ENCODE measurements at places on chromosomes 4 and X.

- no peak for DNase-seq
Observed at GRCh38 chr4:22778547-22779163, 85.9 kb downstream of the GBA3 start.

DNA sequence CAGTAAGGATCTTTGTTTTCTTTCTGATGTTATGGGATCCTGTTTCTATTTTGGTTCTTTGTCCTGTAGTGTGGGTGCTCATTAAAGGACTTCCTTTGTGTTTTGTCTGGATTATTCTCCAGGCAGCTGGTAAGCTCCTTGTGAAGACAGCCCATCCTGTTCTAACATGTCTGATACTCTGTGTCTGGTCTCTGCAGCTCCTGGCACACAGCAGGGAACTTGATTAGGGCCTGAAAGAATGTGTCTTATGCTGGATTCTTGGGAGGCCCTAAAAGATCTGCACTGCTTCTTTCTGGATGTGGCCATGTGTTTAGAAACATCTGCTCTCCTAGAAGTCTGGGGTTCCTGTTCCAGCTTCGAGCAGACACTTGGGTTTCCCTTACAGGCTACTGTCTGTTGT is 38.1 kb upstream of the ATXN3L start:
- no peak for DNase-seq

- DNase-seq, result no peak
Observed at GRCh38 chr4:76704133-76704881, 193.6 kb downstream of the SOWAHB start.

- no peak for DNase-seq
Observed at GRCh38 chrX:9462456-9462855, 2.4 kb upstream of the TBL1X start.

DNA sequence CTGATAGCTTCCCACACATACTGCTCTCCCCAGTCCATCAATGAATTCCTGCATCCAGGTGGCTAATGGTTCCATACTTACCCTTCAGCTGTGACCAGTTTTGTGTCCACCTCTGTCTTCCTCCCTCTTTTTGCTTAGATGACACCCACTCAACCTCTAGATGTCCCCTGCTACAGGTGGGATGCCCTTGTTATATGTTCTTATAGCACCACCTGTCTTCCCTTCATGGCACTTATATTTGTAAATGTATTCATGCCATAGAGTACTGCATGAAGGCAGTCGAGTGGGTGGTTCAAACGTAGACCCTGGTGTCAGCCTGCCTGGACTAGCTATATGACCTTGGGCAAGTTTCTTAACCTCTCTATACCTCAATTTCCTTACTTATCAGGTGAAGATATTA is 6.5 kb upstream of the USP46 start:
- no peak for DNase-seq

- no peak for DNase-seq
Observed at GRCh38 chr4:183384516-183384915, 59.9 kb upstream of the CDKN2AIP start.

DNA sequence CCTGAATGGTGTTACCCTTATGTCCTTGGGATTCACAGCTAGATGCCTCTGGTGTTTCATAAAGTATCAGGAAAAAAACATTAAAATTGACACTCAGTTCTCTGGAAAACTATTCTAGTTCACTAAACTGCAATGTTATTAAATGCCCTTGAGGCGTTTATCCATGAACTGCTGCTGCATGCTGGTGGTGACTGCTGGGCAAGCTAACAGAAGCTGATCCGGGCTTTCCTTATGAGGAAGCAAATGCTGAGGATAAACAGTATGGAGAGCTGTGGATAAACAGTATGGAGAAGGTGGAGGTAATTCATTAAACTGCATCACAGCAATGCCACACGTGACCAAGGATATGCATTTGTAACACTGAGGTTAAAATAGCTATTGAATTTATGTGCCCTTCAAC is 227.0 kb downstream of the NR3C2 start:
- no peak for DNase-seq

GRCh38 chrX:110795645-110796406 is at the start of gene CHRDL1:
Gene CHRDL1, minus strand, starts transcription at chrX:110795817. Its CDS starts 3,636 bp downstream, at chrX:110792181.
- DNase-seq, result no peak

- DNase-seq, result no peak
Observed at GRCh38 chr4:178778496-178778895, 1336.3 kb upstream of the AGA start.

Data from GM12878 (cell line).